Urinary bladder (tissue), 4 donors: ENCODE measurements at places on chromosomes 5 and 9.

DNA sequence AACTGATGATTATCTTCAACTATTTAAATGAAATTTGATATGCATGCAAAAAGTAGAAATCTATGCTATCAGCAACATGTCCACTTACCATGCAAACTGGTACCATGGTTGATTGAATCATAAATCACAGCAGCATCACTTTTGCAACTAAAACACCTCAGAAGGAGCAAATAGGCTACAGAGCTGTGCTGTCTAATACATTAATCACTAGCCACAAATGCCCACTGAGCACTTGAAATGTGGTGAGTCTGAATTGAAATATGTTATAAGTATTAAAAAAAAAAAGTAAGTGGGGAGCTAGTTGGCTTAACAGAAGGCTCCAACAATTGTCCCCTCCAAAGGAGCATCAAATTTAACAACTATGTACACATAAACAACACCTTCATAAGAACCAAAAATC is 112.5 kb downstream of the FAM114A2 start:
- DNase-seq: no peak

DNA sequence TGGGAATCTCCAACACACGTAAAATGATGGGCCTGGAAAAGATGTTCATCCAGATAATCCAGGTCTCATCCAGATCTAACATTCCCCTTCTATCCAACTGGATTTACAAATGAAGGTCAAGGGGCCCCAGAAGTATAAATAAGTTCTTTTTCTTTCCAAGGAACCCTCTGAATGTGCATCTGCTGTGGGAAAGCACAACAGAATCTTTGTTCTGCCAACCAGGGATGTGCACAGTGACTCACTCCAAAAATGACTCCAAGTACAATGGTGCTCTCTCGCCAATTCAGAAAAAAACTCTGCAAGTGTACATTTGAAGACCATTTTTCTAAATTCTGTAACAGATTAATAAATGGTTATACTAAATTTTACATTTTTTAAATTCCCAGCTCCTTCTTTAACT is 12.4 kb downstream of the RAPGEF6 start:
- no peak for DNase-seq

DNA sequence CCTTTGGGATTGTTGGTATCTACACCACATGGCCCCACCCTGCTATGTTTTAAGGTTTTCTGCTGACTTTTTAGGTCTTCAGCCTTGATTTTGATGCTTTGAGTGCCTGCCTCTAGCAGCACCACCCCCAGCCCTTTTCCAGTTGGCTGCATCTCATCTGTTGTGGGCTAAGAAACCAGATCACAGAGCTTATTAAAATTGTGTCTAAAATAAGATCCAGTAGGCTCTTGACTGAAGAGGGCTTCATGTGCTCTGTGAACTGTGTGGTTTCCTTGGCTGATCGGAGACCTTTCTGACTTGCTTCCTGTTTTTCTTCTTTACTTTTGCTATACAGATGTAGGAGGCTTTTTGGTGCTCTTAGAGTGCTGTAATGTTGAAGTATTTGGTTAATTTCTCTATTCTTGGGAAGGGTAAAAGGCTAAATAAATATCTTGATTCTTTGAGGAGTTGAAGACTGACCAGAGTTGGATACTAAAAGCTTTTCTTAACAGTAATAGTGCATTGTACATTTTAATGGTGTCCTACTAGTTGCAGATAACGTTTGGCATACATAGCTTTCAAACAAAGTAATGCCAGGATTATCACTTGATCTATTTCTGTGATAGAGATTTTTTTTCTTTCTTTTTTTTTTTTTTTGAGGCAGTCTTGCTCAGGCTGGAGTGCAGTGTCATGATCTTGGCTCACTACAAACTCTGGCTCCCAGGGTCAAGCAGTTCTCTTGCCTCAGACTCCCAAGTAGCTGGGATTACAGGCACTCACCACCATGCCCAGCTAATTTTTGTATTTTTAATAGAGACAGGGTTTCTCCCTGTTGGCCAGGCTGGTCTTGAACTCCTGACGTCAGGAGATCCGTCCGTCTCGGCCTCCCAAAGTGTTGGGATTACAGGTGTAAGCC is 4.5 kb downstream of the UBE2D2 start:
- no peak for DNase-seq

GRCh38 chr5:54794135-54794975 is 191.0 kb downstream of the ESM1 start:
- no peak for DNase-seq

DNA sequence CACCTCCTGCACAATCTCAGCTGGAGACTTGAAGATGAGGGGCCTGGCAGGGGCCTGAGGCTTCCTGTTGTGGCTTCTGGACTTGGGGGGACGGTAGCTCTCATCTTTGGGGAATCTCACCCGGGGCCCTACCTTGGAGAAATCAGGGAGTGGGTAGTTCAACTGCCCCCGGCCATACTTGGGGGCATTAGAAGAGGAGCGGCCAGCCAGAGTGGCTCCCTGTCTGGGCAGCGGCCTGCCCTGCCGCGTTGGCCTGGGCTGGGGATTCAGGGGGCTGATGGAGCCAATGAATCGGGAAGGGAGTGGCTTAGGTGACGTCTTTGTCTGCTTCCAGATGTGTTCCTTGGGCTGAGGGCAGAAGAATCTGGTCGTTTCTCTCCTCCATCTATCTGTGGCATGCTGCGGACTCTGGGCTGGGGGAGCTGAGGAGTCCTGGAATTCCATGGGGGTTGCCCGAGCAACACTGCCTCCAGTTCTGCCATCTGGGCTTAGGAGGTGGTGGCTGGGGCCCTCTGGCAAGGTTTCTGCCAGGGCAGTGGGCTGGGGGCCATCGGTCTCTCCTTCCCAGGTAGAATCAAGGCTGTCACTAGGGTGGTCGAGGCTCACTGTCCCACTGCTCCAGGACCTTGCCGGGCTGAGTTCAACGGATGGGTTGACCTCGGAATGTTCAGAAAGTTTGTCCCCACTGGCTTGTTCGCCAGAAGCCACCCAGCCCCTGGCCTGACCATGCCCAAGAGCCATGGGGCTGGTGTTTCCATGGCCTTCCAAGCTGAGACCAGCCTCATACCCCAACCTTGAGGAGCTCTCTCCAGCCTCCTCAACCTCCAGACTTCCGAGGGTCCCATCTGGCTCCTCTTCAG is 11.0 kb downstream of the AKNA start:
- DNase-seq: no peak

- DNase-seq: peak; percentile 84
Observed at GRCh38 chr5:67249590-67249895, 52.9 kb upstream of the CD180 start.

- DNase-seq: no peak
Observed at GRCh38 chr9:131407717-131408195, 13.9 kb downstream of the PRRC2B start.

- no peak for DNase-seq
Observed at GRCh38 chr5:119353686-119354366, 2.0 kb upstream of the TNFAIP8 start.

DNA sequence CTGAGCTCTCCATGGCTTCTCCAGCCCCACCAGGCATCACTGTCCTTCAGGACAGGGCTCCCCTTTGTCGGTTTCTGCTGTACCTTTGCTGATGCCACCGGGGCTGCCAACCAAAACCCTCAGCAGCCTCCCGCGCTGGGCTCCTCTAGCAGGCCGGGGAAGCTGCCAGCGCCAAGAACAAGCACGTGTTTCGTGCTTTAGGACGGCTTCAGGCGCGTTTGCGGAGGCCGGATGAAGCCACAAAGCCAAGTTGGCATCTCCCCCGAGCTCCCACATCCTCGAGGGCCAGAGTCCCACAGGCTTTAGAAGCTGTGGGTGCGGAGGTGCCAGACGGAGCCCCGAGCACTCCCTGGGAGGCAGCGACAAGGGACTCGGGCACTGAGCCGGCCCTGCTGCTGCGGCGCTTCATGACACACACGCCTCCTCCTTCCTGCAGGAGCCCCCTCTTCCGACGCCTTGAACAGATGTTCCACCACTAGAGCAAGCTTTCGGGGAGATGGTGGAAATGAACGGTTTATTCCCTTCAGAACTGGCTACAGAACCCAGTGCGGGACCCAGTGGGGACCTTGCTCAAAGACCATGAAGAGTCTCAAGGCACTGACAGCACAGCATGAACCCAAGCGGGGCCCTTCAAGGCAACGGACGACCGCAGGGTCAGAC is 36.7 kb downstream of the SARDH start:
- DNase-seq: no peak

DNA sequence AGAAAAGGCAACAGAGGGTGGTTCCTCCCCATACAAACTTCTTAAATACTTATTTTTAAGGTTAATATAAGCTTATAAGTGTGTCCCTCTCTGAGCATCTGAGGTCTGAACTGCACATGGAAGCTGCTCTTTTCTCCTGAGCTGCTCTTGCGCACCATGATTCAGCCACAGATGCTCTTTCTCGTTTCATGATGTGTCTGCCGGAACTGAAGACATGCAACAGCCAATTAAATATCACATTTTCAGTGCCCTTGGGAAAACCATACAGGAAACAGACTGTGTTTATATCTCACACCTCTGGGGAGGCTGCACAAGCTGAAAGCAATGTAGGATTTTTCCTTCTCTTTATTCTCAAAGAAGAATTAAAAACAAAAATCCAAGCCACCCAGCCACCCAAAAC is 96.8 kb upstream of the NREP start:
- DNase-seq: no peak

GRCh38 chr5:116320486-116320885 is 235.7 kb downstream of the COMMD10 start:
- no peak for DNase-seq

GRCh38 chr5:107056278-107056677 is 614.5 kb downstream of the EFNA5 start:
- DNase-seq: no peak

DNA sequence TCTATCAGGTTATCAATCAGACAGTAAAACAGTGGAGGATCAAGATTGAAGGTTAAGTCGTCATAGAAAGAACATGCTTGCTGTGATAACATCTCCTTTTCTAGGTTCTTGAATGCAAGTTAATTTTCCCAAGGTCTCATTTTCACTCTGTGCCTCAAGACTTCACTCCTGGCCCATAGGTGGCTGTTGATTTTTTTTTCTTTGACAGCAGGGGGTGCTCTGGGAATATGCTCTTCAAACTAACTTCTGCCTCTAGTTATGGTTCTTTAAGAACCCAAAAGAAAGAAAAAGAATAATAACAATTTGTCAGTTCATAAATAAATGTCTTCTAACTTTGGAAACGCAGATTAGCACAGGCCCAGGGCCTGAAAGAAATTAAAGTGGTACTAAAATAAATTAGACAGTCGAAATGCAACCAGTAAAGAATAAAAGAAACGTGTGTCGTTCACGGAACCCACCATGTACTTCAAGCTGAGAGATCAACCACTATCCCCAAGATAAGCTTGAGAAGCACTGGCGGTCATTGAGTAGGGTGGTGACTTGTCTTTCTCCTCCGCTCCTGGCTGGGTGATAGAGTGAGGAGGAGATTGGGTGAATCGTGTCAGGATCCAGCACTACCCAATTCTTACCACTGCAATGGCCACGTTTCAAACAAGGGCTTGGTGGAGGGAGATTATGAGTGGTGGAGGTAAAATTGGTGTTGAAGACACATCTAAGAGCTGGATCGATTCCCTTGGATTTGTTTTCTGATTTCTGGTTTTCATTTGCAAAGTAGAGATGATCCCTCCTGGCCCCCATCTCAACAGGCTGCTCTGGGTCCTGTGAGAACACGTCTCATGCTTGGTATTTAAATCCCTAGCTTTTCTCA is 93.4 kb upstream of the IRX4 start:
- DNase-seq: peak; percentile 17

DNA sequence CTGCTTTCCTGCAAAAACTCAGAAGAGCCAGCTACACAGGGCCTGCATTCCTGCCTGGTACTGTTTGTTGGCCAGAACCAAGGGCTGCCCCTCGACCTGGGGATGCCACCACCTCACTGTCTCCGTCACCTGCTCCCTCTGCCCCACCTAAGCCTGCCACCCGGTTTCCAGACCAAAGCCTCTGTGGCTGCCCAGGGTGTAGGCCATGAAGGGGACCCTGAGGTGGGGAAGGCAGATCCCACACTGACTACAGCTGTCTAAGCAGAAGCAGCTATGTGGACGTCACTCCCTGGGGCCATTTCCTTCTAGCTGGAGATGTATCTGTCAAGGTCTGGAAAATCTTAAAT is 35.8 kb downstream of the RASGEF1C start:
- DNase-seq: no peak
